ENCODE measurements at places on chromosomes 3 and 15.
A peak's percentile ranks its signal among the peaks of the same experiment; 100 is the strongest.

- no peak for DNase-seq
These were observed 448 bp downstream of the SHISA5 start for GRCh38 chr3:48503401-48504050.

DNA sequence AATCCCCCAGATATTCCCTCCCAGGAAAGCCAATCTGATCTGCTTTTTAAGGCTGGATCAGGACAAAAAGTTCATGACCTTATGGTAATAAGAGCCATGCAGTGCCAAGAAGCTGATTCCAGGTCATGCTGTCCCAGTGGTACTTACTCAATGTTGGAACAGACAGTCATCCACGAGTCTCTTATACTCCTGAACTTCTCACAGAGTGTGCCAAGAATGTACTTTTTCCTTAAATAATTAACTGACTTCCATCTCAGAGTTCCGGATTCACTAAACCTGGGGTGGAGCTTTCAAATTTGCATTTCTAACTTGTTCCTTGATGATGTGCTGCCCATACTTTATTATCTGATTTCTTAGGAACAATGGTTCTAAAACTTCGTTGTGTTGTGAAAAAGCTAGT lies 3.4 kb upstream of the P3H2 start:
- DNase-seq, result peak; percentile 41

GRCh38 chr15:65395567-65396202 lies 17.9 kb upstream of the IGDCC3 start:
- no peak for DNase-seq

- no peak for DNase-seq
These were observed 8.5 kb downstream of the TMEM212 start for GRCh38 chr3:171851660-171852058.

GRCh38 chr15:49675041-49675440 lies 54.2 kb downstream of the DTWD1 start:
- no peak for DNase-seq

DNA sequence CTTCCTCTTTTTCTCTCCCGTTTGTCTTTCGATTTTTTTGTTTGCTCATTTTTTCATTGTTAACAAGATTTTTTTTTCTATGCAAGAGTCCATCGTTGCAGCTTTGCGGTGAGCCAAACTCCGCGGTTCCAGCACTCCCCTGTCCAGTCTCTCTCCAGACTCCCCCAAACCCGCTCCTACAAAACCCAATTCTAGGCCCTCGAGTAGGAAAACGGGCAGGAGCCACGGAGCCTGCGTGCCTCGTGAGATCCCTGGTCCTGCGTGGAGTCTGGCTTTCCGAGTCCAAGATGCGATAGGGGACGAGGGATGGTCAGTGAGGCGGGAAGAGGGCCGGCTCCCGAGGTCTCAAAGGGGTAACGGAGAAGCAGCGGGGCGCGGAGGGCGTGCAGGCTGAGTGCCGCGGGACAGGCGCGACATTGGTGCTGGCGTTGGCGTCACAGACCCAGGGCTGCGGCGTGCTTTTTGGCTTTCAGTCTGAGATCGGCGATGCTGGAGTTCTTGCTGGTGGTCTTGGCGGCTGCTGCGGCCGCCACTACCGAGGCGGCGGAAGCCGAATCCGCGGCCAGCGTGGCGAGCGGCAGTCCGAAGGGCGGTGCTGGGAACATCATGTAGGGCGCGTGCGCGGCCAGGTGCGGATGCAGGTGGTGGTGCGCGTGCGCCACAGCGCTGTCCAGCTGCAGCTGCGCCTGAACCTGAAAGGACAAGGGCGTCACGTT lies 8.5 kb downstream of the SHOX2 start:
- DNase-seq, result peak; percentile 75

GRCh38 chr15:85956532-85957275 lies 123.0 kb upstream of the AGBL1 start:
- no peak for DNase-seq

DNA sequence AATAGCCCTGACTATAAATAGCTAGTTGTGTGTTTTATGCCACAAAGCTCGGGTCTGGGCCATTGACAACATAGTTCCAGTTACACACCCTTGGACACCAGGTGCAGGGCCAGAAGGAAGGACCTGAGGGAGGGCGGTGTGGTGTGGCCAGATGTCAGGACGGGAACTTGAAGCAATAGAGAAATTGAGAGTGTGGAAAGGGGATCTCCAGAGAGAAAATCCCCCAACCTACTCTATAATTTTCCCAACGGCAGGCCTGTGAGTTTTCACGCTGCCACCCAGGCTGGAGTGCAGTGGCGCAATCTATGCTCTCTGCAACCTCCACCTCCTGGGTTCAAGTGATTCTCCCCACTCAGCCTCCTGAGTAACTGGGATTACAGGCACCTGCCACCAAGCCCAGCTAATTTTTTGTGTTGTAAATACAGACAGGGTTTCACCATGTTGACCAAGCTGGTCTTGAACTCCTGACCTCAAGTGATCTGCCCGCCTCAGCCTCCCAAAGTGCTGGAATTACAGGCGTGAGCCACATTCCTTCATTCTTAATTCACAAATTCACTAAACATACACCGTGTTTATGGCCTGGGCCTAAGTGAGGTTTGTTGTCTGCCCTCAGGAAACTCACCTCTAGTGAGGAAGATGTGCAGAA lies 70.8 kb upstream of the KLF13 start:
- no peak for DNase-seq

- no peak for DNase-seq
These were observed 1331.2 kb upstream of the GBE1 start for GRCh38 chr3:83092521-83093221.

- DNase-seq, result no peak
These were observed 124.8 kb upstream of the ABI3BP start for GRCh38 chr3:101117980-101118379.

- no peak for DNase-seq
These were observed 505.7 kb upstream of the ADAMTS9 start for GRCh38 chr3:65193531-65193930.

GRCh38 chr15:33098094-33099058 lies 96.1 kb downstream of the FMN1 start:
- no peak for DNase-seq

GRCh38 chr15:38482572-38482971 lies 28.6 kb downstream of the FAM98B start:
- no peak for DNase-seq

Data from upper lobe of left lung (tissue), 6 donors.